ENCODE measurements at places on chromosomes 3 and 15.

DNA sequence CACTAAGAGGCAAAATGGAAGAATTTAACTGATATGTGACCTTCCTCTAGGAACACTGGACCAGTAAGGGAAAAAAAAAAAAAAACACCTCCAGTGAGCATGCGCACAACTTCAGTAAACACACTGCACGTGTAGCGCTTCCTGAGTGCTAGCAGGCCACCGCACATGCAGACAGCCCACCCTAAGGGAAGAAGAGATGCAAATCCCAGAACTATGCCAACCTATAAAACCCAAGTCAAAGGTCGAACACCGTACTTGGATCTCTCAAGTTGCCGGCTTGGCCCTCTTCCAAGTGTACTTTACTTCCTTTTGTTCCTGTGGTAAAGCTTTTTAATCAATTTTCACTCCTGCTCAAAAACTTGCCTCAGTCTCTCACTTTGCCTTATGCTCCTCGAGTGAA lies 64.5 kb upstream of the CADPS start:
- no peak for DNase-seq

- no peak for DNase-seq
Measured at GRCh38 chr3:147002721-147003120, 397.6 kb upstream of the PLSCR5 start.

GRCh38 chr15:64739156-64739555 lies 36.2 kb downstream of the RBPMS2 start:
- no peak for DNase-seq

GRCh38 chr15:34239151-34239808 lies 14.5 kb downstream of the EMC4 start:
- no peak for DNase-seq

- DNase-seq, result no peak
Measured at GRCh38 chr3:155748611-155749365, 3.9 kb upstream of the PLCH1 start.

- no peak for DNase-seq
Measured at GRCh38 chr3:119245778-119246177, 5.1 kb upstream of the B4GALT4 start.

DNA sequence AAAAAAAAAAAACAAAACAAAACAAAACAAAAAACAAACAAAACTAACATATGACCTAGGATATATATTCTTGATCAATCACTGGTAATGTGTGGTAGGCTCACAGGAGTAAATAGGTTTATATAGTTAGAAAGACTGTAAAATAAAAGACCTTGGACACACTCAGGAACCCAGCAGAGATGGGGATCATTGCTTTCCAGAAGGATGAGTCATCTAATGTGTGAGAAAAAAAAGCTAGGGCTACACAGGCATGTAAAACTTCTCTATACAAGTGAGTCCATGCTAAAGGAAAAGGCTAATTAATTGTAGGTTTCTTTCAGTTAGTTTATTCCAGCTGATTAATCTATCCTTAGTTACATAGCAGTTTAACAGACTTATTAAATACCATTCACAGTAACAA lies 710.3 kb upstream of the ARPP21 start:
- no peak for DNase-seq

DNA sequence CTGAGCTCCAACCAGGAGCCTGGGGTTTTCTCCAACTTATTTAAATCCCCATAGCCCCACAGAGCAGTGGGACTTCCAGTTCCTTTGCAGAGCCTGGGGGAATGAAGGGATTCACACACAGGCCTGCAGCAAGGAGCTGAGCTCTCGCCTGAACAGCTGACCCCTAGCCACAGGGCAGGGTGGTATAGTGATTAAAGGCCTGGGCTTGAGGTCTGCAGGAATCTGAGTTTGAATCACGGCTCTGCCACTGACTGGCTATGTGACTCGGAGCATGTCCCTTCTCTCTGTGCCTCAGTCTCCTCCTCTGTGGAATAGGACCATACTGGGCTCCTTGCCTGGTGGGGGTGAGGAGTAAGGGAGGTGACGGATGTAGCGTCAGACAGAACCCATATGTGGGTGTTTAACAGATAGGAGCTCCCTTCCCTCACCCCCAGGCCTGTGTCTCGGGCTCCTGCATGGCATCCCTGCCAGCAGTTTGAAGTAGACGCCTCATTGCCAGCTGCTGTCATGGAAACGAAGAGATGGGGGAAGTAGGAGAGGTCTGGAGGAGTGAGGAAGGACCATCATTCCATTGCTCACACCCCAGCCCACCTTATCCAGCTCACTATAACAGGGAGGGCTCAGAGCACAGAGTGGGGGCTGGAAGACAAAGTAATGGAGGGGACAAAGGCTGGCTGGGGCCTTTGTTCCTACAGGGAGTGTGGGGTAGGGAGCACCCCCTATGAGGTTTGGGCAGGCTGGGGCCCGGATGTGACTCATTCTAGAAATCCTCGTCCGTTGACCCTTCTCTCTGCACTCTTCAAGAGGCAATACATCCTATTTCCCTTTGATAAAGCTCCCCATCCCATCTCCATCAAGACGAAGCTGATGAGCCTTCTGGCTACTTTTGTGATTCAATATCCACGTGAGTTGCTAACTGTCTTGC lies 14.8 kb downstream of the HRH1 start:
- DNase-seq, result no peak

- DNase-seq, result no peak
Measured at GRCh38 chr3:11539677-11540076, 104.0 kb downstream of the VGLL4 start.

GRCh38 chr15:35499723-35500122 lies 46.2 kb downstream of the DPH6 start:
- DNase-seq, result no peak

GRCh38 chr15:94231723-94232468 lies 535 bp downstream of the MCTP2 start:
- DNase-seq, result no peak

DNA sequence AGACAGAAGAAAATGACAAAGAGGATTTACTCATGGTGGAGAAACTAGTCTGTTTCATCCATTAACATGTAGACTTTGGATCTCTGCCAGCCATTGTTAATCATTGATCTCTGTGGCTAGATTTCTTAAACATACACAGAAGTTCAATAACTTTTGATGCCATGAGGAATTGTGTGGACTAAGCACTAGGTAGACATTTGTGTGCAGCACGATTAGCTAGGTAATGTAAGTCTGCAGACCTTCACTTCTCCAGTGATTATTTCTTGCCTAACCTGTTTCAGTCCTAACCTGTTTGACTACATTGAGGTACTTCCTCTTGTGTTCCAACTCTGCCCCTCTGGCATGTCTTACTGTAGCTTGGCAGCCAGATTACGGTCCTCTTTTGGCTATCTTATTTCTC lies 928.5 kb upstream of the ROBO1 start:
- no peak for DNase-seq
